ENCODE measurements at places on chromosomes 1 and 21.

DNA sequence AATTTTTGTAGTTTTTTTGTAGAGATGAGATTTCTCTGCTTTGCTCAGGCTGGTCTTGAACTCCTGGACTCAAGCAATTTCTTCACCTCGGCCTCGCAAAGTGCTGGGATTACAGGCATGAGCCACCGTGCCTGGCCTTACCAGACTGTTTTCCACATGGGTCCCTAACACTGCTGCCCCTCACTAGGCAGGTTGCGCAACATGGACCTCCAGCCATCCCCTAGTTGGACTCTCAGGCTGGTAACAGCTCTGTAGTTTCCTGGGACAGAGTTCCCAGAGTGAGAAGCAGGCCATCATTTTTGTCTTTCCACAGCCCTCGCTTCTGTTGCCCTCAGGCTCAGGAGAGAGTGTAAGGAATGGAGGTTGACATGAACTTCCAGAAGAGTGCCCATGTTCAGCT lies 156.1 kb downstream of the CTH start:
- DNase-seq, result no peak

- no peak for DNase-seq
Observed at GRCh38 chr1:116814926-116815723, 60.9 kb downstream of the CD2 start.

DNA sequence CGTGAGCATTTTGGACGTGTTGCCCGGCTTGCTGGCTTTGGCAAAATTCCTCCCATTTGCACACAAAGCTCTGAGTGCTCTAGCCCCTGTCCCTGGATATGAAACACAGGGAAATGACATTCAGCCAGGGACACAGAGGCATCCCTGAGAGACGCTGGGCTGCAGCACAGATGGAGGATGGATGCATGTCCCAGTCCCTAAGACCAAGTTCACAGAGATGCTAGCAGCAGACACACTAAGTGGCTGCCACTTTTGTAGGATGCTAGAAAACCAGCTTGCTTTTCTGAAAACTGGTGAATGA lies 12.5 kb downstream of the ACTRT2 start:
- DNase-seq, result no peak

GRCh38 chr1:2528016-2528415 lies 1.6 kb upstream of the PANK4 start:
- no peak for DNase-seq

DNA sequence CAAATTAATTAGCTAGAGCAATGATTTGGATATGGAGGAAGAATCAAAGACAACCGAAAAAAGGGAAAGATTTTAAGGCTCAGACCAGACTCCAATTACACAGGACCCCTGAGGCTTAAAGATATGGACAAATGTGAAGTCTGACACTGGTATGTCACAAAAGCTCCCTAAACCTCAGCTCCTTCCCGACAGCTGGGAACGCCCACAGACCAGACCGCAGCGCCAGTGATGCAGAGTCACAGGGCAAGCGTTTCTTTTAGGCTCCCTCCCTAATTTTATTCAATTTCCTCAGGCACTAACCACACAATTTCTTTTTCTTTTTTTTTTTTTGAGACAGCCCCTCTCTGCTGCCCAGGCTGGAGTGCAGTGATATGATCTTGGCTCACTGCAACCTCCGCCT lies 40.2 kb downstream of the NID1 start:
- no peak for DNase-seq

DNA sequence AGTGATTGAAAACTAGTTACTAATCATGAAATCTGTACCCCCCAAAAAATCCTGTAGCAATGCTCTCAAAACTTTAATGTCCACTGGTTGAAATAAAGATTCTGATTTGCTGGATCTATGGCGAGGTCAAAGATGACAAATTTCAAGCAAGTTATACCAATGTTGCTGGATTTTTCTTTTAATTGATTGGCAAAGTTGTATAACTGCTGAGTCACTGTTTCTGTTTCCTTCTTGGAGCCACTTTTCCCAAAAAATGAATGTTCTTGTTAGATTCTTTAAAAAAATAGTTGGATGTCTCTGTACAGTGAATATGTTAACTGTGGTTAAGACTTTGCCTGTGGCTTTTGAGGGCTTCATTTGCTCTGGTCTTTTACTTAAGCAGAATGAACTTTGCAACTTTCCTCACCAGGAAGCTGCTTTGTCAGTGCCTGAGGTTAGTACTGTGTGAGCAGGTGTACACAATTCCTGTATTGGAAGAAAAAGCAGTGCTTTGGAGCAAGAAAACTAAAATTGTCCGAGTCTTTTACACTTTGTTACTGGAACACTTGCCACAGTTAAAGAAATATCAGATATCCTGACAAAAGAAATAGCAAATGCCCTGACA lies 1211.9 kb downstream of the MRPL39 start:
- DNase-seq, result no peak

DNA sequence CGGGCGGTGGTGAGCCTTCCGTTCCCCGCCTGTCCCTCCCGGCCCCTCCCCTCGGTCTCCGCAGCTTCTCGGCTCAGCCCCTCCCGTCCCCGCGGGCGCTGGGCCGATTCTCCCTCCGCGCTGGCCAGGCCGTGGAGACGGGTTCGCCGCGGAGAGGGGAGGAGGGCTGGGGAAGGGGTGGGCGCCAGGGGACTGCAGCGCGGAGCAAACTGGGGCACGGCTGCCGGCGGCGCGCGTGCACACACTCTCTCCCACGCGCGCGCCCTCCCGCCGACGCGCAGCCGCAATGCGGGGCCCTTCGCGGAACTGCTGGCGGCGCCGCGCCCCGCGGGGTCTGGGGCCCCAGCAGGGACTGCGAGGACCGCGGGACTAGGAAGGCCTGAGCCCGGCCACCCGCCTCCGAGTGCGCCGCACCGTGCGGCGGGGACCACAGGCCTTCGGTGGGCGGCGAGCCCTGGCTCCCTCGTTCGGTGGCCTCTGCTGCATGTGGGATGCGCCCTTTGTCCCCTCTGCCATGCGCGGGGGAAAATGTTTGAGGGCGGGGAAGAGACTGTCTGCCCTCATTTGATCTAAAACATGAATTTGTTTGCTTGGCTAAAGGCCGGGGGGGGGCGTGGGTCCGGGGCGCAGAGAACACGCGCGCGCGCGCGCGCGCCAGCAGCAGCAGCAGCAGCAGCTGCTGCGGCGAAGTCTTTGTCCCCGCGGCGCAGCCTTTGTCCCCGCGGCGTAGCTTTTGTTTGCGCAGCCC lies 90.7 kb upstream of the VAMP3 start:
- peak; percentile 17 for DNase-seq

DNA sequence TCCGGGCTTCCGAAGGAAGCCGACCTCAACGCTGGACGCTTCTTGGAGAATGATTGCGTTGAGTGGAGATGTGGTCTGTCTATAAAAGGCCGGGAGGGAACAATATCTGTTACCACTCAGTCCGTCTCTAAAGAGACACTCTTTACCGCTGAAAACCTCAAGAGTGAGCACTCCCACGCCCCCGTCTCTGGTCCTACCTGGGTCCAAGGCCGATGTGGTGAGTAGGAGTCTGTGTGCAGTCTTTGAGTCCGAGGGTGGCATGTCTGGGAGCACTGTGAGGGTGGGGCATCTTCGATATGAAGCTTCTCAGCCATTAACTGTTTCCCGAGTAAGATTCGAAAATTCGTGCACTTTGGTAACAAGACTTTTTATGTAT lies 576 bp downstream of the ZFP69 start:
- no peak for DNase-seq

DNA sequence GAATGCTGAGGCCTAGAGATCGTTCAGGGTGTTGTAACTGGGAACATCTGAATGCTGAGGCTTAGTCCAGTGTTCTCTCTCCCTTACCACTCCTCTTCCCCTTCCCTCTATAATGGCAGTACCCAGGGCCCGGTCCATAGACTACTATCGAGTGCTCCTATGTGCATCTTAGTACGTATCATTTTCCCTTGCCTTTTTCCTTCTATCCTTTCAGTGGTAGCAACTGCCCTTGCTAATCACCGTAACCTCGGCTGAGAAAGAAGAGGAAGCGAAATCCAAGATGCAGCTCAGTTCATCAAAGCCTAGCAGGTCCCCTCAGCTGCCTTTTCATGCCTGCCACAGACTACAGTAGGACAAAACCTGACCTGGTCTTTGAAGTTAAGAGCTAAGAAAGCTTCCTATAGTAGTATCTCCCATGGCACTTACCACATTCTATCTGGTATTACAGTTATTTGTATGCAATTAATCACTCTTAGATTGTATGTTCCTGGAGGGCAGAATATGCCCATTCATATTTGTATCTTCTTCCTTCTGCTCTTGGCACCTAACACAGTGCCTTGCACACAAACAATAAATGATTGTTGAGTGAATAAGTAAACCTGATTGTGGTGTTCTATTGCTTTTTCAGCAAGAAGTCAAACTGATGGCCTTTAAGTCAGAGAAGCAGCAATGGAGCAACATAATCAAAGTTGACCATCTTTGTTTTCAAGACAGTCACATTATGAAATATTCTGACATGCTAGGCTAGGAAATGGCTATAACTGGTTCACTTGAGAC lies 22.4 kb downstream of the CNIH4 start:
- no peak for DNase-seq

DNA sequence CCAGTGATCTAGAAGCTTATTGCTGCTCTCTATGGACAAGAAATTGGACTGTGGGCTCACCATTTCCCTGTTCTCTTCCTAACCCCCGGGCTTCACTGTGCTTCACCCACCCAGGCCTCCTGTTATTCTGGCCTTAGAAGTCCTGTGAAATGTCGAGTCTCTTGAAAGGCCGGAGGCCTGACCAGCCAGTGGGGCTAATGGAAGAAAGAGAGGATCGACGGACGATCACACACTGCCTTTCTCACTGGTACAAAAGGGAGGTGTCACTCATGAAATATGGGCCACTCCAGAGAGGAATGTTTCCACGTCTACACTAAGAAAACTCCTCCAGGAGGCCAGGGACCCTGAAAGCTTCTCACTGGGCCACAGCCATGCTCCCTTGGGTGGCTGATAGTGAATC lies 36.1 kb downstream of the CACNA1S start:
- no peak for DNase-seq

- DNase-seq, result no peak
Observed at GRCh38 chr1:13707164-13707563, 7.2 kb downstream of the PRDM2 start.

DNA sequence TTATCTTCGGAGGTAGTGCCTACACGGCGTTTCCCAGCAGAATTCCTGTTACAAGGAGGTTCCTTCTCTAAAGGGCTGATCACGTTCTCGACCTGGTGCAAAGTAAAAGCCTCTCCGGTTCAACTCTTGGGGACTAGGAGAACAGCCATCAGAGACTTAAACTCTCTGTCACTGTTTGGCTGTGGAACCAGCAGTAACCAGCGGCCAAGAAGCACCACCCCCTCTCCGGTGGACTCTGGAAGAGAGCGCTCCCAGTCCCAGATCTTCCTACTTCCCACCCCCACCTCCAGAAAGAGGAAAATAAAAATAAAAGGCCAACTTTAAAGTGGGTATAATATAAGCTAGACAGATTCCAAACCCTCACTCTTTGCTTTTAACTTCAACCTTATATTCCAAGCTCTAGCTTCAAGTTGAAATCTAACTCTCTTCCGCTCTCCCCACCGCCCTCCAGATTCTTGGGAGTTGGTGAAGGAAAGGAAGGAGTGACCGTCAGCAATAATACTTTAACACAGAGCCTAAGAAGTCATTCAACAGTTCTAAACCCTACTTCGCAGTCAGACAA lies 2.9 kb downstream of the BRINP3 start:
- no peak for DNase-seq

DNA sequence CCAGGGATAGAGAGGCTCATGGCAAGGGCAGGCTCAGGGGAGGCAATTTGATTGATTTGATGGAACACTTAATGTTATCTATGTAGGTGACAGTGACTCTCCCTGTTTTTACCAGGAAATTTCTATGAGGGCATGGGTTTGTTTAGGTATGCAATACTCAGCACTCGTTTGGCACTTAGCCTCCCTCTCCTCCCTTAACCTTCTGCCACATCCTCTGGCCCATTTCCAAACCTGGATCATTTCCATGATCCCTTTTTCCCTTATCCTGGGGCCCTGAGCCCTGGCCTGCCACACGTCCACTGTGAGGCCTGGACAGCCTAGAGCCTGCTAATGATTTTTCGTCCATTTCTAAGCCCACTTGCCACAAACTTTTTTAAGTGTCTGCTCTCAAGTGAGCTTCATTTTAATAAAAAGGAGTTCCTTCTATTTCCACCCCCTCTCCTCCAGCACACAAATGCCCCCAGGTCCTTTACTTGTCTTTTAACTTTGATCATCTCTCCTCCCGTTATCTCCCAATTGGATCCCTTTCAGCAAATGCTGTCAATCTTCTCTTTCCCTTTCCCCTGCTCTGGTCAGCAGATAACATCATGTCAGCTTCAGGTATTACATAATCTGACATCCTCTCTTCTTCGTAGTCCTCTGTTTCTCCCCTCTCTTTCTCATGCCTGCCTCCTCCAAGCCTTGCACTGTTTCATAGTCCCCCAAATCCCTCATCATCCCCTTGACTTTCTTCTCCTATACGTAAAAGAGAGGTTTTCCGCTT lies 37.8 kb upstream of the GADD45A start:
- no peak for DNase-seq

Measured in activated CD4-positive, alpha-beta T cell treated with anti-CD3 and anti-CD28 coated beads, Interleukin-2, amount 10 ng/mL, durations not matched to agents 7 days and 5 days (primary cell).